ENCODE measurements at places on chromosomes 1 and 21.

DNA sequence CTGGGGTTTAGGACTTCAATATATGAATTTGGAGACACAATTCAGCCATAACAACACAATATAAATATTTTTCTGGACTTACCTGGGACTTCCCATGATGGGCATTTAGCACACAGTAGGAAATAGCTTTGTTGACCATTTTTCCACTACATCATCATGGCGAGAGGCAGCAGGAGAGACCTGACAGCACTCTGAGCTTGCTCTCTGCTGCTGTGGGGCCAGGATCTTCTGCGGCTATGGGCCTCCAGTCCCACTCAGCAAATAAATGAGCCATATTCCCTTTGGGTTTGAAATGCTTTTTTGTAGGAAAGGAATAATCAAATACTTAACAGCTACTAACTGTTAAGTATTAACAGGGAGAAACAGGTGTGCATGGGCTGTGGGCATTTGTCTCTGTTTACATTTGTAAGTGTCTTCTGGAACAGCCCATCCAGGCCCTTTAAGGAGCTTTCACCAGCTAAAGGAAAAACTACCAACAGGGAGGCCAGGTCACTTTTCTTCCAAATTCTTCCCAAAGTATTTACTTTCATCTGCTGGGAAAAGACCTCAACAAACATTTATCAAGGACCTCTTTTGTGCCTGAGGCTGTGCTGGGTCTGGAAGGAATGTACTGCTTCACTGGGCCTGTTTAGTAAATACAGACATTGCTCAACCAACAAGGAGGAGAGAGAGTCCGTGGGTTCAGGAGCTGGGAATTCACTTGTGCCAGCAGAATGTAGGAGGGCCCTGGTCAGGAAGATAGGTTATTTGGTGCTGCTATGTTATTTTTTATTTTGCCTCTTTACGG is 133.2 kb downstream of the LRIG2 start:
- DNase-seq: no peak

- no peak for DNase-seq
Observed at GRCh38 chr1:210311726-210312493, 16.8 kb upstream of the HHAT start.

DNA sequence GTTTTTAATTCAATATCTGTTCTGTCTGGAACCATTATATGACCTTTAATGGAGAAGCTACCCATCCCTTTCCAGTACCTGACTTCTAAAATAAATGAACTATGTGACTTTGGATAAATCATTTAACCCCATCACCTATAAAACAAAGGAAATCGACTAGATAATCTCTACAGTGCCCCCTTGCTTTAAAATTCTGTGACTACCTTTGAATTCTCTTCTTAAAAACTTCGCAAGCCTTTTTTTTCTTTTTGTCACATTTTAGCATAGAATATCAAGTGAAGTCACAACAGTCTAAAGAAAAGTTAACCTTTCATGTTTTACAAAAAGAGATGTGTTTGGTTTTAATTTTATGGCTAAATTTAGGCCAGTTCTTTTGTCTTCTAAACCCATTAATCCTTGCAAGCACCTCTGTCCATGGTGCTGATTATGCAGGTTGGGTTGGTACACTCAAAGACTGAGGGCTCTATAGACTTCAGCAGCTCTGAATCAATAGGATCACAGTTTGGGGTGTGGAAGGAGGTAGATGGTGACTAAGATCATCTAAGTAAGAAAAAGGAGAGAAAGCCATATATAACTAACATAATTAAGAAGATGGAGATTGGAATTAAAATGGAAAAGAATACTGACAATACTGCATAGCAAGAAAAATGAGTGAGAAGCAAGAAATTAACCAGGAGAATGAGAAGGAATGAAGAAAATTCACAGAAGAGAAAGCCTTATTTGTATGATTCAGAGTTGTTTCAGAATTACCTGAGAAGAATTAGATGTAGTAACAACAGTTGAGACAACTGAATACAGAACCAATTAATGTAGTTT is 59.2 kb downstream of the TBX15 start:
- DNase-seq: no peak

DNA sequence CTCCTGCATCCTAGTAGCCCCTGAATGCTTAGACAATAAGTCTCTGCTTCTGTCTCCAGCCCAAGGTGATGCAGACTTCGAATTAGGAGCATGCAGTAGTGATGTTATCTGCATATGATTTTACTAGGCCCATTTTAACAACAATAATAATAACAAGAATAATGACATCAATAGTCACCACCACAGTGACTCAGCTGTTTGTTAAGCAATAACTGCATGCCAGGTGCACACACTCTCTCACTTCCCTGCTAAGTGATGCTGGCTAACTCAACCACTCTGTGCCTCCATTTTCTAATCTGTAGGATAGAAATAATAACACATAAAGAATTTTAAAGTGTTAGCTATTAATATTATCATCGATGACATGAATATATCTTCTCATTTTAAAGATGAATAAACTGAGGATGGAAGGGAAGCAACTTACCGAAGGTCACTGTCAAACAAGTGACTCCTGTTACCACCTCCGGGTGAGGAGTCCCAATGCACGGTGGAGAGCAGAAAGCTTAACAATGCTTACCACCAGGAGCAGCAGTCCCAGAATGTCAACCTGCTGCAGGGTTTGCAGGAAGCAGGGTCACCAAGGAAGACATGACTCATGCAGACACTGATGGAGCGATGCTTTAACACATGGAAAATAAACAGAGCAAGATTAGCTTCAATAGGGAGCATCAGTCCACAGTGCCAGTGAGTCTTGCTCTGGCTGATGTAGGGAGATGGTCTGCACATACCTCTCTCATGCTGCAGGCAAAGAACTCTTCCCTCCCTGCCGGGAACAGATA is 290.2 kb downstream of the SPATA17 start:
- no peak for DNase-seq

GRCh38 chr1:3548895-3549294 is 62.4 kb downstream of the MEGF6 start:
- no peak for DNase-seq

DNA sequence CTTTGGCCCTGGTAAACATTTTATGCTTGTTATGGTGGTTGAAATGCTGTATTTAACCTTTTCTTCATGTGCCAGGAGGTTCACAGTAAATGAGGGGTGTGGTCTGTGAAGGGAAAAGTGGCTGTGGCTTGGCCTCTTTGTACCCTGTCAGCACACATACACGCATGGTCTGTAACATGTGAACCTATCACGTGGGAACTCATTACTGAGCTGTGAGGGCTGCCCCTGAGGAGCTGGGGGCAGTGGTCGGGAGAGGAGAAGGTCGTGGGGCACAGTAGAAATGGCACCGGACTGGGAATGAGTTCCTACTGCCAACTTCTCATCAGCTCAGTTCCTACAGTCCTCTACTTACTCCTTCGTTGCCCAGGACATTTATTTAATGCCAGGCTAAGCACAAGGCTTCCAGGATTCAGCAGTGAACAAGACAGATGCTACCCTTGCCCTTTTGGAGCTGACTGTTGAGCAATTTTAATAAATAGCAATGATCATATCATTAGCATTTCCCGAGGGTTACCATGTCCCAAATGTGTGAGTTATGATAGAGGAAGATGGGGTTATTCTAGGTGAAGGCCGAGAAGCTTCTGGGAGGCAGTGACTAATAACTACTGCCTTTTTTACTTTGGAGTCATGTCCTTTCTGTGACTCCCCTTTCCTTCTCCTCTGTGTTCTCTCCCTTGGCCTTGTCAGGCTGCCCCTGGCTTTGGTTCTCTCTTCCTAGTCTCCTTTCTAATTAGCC is 38.8 kb downstream of the DDR2 start:
- no peak for DNase-seq

Measured in retinal pigment epithelial cell (primary cell).